ENCODE measurements at places on chromosomes 16 and 17.

- DNase-seq, result no peak
Measured at GRCh38 chr17:66450008-66450851, 147.8 kb downstream of the PRKCA start.

- DNase-seq, result no peak
Measured at GRCh38 chr16:89123001-89123830, 29.6 kb downstream of the ACSF3 start.

DNA sequence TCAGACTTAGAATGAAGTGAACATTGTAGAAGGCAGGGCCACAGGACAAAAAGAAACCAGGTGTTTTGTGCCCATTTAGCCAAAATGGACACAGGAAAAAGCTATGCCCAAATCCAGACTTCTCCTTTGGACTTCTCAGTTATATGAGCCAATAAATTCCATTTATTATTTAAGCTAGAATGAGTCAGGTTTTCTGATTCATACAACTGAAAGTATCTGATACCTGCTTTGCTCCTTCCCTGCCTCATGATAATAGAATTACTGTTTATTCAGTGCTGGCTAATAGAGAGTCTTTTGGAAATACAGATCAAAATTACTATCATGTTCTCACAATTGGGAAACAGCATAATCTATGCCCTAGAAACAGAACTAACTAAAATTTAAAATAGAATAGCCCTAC lies 8.7 kb upstream of the CPD start:
- no peak for DNase-seq

GRCh38 chr17:83050651-83051395 lies 28.6 kb upstream of the METRNL start:
- no peak for DNase-seq

DNA sequence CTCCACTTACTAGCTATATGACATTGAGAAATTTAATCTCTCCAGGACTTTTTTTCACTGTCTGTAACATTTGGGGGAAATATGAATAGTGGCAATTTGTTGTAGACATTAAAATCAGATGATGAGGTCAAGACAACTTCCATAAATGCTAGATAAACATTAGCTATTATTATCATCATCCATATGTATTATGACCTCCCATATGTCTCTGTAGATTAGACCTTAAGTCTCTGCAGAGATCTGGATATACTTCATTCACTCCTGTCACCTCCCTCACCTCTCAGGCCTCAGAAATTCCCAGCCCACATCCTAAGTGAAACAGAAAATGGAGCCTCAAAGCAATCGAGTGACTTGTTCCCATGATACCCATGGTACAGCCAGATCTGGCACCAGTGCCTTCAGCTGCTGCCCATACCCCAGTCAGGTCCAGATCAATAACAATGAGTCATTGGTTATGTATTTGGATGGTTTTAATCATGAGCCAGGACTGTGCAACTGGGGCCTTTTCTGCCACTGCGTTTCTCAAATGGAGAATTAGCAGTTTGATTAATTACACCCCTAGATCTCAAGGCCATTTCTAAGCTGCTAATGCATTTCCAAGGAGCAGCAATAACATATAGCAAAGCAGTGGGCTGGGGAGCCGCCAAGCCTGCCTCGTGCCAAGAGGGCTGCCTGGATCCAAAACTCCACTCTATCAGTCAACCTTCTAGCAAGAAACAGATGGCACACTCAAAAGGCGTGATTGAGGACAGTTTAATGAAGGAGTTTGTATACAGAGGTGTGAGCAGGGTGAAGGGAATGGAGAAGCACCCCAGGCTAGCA lies 2.6 kb upstream of the FDXR start:
- DNase-seq, result no peak

DNA sequence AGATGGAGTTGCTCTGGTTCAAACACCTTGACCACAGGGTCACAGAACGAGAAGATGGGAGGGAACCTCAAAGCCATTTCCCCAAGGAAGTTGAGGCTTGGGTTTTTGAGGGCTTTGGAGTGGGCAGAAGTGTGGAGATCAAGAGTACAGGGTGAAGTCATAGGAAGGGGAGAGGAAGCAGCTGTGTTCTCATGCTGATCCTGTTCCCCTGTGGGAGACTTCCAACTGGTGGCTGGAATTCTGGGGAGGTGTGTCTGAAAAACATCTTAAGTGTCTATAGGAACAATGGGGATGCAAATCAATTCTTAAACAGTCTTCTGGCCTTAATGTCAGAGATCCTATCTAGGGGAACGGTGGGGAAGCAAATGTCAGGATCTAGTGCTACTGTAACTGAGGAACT lies 38.8 kb upstream of the HSBP1 start:
- no peak for DNase-seq

- no peak for DNase-seq
Measured at GRCh38 chr17:27550974-27551505, 79.9 kb upstream of the LGALS9 start.

- DNase-seq, result no peak
Measured at GRCh38 chr16:22296225-22297113, 740 bp upstream of the POLR3E start.

DNA sequence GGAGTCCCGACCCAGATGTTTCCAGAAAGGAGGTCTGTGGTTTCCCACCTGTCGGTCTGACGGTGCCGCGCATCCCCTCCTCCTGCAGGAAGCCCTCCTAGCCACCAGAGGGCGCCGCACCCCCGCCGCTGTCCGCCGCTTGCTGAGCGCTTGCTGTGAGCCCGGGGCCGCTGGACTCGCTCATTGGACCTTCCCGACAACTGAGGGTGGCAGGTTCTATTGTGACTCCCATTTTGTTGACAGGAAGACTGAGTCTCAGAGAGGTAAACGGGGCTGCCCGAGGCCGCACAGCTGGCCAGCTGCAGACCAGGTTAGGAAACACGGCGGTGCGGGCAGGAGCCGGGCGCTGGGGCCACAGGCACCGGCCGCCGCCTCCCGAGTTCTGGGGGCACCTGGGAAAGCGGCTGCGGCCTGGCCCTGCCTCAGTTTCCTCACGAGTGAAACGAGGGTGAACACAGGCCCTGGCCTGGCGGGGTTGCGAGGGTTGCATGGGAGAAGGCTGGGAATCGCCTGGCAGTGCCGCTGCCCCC lies 191.1 kb upstream of the CIBAR2 start:
- peak; percentile 72 for DNase-seq

DNA sequence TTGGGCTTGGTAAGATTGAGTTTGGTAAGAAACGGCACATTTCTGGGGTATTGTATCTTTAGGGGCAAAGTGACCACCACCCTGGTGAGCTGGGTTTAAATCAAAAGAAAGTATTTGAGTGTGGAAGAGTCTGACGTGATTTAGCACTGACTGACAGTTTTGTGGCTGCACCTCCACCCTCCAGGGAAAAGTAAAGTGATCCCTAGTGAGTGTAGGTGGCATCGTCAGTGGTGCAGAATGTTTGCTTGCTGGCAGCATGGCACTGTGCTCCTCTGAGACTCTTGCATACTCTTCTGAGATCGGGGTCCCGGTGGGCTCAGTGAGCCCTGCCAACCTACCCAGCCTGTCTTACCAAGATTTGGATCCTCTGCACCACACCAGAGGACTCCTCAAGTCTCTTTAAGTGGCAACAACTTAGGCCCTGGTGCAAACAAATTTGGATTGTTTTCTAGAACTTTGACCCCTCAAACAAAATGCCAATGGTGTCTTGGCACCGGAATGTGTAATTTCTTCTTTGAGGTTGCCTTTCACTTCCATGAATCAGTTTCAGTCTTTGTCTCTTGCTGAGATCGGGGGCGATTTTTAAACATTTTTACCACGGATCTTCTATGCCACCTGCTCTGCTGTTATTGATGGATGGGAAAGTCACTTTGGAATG lies 2.8 kb downstream of the PRKCB start:
- DNase-seq, result no peak

DNA sequence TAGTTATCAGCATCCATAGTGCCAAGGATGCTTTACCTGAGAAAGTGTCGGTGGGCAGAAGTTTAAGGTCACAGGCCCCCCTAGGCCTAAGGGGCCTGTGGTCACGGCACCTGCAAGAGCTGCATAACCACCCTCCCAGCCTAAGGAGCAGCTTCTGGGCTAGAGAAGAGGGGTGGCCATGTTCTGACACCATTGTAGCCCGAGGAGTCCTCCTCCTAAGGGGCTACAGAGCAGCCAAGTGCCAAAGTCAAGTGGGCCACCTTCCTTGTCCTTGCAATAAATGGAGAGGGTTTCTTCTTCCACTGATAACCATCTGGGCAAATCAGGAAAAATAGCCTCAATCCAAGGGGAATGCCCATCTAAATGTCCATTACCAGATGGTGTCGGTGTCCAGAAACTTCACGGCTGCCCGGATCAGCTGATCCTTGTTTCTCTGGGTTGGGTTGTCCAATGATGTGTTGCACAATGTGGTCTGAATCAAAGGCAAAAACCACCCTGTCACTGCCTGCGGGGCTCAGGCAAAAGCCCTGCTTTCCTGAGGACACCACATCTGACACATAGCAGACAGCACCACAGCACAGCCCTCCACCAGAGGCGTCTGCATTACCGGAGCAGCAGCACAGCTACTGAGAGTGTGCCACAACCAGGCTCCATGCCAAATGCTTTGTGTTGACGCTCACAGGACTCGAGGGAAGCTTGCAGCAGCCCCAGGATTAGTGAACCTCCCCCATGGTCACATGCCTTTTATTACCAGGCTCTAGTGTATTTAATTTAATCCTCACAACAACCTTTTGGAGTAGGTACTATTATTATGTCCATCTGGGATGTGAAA lies 12.8 kb downstream of the ATPAF2 start:
- peak; percentile 28 for DNase-seq

DNA sequence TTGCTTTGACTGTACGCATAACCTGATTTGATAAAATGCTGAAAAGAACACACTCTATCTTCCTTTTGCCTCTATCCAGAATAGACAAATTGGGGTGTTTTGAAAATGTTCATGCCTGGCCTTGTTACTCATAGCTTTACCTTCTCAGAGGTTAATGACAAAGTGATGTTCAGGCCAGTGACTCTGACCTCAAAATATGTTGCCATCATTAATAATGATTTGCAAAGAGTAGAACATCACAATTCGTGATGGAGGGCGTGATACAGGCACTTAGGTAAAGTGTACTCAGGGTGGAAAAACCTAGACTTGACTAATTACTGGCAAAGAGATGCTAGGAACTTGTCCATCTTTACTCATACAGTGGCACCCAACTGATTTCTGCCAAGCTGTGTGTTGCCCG lies 656.6 kb upstream of the SOX9 start:
- DNase-seq, result no peak

GRCh38 chr17:32174889-32175288 lies 32.6 kb downstream of the RHOT1 start:
- no peak for DNase-seq

DNA sequence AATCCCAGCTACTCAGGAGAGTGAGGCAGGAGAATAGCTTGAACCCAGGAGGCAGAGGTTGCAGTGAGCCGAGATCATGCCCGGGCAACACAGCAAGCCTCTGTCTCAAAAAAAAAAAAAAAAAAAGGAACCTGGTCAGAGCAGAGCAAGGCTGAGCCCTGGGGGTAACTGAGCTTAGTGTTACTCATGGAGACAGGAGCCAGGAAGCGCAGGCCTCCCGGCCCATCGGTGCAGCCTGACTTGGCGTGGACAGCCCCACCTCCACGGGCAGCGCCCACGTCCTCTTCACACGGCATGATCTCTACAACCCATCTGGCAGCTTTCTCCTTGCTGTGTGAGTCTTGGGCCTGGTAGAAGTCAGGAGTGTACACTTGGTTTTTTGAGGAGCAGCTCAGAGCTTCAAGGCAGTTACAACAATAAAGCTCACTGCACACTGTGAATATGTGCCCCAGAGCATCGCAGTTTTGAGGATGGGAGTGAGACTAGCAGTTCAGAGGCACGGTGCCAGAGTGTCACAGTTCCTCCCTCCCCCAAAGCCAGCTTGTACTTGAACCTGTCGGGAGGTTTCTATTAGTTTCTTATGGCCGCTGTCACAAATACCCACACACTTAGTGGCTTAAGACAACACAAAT lies 129.9 kb downstream of the RAP1GAP2 start:
- DNase-seq, result no peak

DNA sequence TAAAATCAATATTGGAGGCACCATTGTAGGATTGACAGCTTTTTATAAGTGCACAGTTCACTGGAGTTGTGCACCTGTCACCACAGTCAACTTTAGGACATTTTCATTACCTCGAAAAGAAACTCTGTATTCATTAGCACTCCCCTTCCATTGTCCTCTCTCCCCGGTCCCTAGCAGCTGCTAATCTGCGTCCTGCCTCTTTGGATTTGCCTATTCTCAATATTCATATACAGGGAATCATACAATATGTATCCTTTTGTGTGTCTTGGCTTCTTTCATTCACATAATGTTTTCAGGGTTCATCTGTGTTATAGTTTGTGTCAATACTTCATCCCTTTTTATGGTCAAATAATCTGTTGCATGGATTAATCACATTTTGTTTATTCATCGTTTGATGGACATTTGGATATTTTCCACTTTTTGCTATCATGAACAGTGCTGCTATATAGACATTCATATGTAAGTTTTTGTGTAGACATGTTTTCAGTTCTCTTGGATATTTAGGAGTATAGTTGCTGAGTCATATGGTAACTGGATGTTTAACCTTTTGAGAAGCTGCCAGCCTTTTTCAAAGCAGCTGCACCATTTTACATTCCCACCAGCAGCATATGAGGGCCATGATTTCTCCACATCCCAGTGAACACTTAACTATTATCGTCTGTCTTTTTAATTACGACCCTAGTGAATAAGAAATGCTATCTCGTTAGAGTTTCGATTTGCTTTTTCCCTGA lies 9.8 kb downstream of the DNAJA3 start:
- DNase-seq, result no peak

DNA sequence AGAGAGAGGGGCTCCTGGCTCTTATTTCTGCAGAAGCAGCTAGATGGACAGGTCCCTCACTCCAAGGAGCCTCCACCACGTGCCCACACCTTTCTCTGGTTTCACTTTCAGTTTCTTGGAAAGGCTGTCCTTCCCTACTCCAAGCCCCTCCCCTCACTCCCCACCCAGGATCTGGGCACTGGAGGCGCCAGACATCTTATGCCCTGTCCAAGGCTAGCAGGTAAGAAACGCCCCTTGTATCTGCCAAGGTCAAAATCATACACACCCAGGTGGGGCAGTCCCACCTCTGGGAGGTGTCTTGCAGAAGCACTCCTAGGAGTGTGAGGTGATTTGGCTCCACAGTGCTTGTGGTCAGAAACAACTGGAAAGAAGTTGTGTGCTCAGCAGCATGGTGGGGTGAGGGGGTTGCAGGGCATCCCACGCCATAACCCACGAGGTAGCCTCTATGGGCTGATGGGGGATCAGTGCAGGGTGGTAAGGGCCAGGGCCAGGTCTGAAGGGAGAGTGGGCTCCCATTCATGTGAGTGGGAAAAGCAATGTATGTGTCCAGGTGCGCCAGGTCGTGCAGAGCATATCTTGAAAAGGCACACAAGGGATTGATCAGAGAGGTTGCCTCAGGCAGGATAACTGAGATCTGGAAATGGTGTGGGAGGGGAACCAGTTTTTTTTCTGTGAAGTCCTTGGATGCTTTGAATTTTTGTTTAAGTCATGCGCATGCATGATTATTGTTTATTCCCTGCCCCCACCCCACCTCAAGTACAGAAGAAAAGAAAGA lies 31.8 kb upstream of the PRM1 start:
- peak; percentile 51 for DNase-seq

GRCh38 chr16:76535-77272 lies 1.3 kb upstream of the MPG start:
- no peak for DNase-seq

DNA sequence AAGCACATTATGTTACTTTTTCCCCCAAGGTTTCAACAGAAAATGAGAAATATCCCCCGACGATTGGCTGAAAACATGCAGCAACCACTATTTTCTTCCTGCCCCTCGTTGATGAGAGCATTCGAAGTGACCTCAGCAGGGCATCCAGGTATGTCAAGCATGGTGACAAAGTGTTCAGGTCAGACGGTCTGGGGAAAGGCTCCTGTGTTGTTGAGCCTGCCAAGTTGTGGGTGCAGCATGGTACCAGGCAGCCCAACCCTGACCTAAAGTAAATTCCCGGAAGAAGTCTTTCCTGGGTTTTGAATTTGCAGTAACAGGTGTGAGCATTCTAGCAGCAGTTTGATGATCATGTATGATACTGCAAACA lies 51.7 kb upstream of the SEC14L1 start:
- DNase-seq, result no peak
